AG09319 (cell line): ENCODE measurements at places on chromosomes 2 and 18.

DNA sequence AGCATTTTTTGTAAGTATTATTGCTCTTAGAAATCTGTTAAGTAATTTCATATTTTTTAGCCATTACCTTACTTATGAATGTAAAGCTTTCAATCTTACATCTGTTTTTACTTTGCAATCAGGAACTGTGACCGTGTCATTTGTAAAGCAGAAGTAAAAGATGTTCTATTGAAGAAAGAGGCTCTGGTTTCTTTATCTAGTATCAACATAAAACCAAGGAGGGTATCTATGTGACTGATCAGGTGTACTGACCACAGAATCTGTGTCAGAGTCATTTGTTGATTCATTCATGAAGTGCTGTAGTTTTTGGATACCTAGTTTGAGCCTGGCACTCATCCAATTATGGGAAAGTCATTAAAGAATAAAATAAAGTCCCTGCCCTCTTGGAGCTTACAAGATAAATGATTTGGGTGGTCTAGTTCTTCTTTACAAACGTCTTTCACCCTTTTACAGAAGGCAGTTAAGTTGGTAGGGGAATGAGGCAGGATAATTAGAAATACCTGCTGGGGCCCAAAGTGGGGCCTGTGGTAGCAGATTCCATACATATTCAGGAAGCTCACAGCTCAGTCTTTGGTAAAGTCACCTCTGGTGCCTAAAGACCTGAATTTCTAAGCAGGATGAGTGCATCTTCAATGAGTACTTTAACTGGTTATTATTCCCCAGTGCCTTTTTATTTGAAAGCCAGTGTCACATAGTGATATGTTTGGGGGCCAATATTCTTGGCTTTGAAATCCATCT, 260.6 kb upstream of the NT5C1B start:
- no peak for DNase-seq

- DNase-seq, result no peak
These were observed 474.5 kb upstream of the DDX18 start for GRCh38 chr2:117339980-117340379.

DNA sequence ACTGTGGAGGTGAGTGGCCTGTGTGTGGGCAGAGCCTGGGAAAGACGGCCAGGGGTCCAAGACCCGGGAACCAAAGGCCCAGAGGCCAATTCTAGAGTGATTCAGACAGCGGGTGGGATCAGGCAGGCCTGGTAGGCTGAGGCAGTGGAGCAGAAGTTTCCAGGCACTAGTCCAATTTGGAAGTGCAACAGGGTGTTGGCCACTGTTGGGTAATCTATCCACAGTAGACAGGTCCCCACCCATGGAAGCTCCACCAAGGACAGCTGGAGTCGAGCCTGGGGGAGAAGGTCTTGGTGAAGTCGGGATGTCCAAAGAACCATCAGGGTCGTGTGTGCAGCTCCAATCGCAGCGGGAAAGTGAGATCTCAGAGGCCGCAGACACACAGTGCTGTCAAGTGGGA, 125.8 kb upstream of the COPS8 start:
- no peak for DNase-seq

GRCh38 chr2:81739966-81740365, 1435.4 kb upstream of the LRRTM1 start:
- no peak for DNase-seq

- DNase-seq, result no peak
These were observed 8.7 kb downstream of the OSBPL1A start for GRCh38 chr18:24388957-24389356.

- no peak for DNase-seq
These were observed 26.5 kb downstream of the ACVR1 start for GRCh38 chr2:157849591-157849990.

DNA sequence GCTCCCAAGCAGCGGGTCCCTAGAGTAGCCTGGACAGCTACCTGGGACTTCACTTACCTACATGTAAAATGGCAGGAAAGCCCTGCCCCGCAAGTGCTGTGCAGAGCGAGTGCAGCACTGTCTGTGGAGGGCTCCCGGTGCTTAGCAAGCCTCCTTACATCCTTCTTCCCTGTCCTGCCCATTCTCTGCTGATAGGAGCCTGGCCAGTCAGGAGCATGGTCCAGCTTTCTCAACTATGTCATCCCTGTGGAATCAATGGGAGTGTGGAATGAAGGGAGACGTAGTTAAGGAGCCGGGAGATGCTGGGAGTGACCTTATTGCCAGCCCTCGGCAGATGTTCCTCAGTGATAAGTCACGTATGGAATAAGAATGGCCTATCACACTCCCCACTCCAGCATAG, 661.9 kb upstream of the ID2 start:
- no peak for DNase-seq

DNA sequence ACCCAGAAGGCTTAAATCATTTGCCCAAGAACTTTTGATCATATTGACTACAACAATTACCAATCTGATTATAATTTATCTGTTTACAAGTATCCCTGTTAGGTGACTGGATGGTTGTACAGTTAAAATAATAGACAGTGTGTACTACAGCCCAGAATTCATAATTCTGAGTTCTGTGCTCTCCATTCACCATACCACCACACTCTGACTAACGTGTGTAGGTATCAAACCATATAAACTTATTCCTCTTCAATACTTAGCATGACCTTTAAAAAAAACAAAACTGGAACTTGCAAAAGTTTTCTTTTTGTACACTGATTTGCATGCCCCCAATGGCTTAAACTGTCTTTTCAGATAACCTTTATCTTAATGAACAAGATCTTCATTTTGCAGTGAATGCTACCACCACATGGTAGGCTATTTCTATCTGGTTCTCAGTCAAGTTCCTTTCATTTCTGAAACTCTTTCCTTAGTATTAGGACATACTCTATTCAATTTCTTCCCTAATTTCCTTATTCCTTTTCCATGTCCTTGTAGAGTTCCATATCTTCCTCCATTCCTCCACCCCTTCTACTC, 50.9 kb downstream of the SOS1 start:
- DNase-seq, result no peak

DNA sequence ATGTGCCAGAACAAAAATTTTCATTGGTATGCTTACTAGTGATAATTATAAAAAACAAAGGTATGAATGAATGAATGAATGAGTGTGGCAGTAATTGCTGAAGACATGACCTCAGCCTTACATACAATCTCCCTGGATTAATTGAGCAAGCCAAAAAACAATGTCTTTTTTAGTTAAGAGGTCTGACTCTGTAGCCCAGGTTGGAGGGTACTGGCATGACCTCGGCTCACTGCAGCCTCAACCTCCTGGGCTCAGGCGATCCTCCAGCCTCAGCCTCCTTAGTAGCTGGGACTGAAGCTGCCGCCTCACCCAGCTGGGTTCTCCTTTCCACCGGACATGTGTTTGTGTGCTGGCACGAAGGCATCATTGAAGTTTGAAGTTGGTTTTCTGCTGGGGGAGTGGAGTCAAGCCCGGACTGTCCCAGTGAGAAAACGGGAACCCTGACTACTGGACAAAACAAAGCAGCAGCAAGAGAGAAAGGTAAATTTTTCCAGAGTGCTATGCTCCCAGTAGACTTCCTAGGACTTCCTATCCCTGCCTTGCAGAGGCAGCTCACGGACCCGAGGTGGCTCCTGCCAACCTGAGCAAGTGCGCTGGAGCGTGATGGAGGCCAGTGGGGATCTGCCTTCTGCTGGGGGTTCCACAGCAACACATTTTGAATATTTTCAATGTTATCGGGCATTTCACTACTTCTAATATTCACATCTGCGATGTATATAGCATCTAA, 6.4 kb upstream of the IMP4 start:
- DNase-seq, result no peak

GRCh38 chr2:48045613-48046012, 139.3 kb upstream of the FBXO11 start:
- no peak for DNase-seq

GRCh38 chr2:190974629-190975361, 39.2 kb downstream of the STAT1 start:
- DNase-seq, result no peak

DNA sequence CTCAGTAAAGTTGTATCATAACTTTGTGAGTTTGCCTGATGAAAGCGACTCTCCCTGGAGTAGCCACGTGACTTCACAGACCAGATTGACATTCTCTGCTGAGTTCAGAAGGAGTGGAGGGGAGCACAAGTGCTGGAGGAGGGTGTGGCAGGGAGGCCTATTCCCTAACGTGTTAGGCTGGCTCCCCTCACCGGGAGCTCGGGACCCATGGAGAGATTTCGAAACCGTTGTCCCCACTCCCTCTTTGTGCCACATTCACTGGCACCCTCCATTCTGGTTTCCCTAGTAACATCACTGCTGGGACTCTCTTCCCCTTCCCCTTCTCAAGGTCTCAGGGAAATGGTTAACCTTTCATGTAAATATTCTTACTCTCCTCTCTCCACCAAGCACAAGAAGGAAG, 279.9 kb downstream of the ALPK2 start:
- DNase-seq, result no peak

- DNase-seq, result no peak
These were observed 491.3 kb downstream of the DPP10 start for GRCh38 chr2:114933671-114934241.

GRCh38 chr18:23738151-23738550, 48.9 kb downstream of the LAMA3 start:
- DNase-seq, result no peak

- no peak for DNase-seq
These were observed 80.7 kb upstream of the MEX3C start for GRCh38 chr18:51278045-51278649.

GRCh38 chr18:37529863-37530262, 35.7 kb downstream of the CELF4 start:
- no peak for DNase-seq

DNA sequence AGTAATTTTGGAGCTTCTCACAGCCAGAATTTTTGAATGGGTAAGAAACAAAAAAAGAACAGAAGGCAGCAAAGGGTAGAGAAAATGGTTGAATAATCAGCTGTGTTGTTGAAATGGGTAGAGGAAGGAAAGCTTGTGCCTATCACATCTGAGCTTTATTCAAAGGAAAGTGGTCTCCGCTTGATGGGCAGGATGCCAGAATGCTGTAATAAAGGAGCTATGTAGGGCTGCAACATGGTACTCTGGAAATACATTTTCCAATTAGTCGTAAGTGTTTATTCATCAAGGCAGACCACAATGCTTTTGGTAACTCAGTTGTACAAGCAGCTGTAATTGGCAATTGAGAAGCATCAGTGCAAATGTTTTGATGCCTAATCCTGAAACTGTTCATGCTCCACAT, 196.9 kb downstream of the ICOS start:
- DNase-seq, result no peak

DNA sequence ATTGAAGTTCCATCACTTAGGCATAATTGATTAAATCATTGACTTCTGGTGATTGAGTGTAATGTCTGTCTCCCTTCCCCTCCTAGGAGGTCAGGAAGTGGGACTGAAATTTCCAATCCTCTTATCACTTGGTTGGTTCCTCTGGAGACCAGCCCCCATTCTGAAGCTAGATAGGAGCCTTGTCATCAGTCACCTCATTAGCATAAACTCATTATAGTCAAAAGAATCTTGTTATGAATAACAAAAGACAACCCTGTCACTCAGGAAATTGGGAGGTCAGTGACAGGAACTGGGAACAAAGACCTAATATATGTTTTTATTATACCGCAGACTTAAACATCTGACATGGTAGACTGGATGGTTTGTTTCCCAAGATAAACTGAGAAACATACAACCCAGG, 60.7 kb upstream of the GAREM2 start:
- DNase-seq, result no peak
